Naive thymus-derived CD8-positive, alpha-beta T cell (primary cell): ENCODE measurements at places on chromosomes 2 and 18.

- no peak for DNase-seq
Measured at GRCh38 chr2:26640331-26640745, 828 bp downstream of the CIB4 start.

- no peak for DNase-seq
Measured at GRCh38 chr18:52652391-52652790, 312.4 kb downstream of the DCC start.

GRCh38 chr2:107698861-107699260, 127.8 kb upstream of the RGPD4 start:
- no peak for DNase-seq

DNA sequence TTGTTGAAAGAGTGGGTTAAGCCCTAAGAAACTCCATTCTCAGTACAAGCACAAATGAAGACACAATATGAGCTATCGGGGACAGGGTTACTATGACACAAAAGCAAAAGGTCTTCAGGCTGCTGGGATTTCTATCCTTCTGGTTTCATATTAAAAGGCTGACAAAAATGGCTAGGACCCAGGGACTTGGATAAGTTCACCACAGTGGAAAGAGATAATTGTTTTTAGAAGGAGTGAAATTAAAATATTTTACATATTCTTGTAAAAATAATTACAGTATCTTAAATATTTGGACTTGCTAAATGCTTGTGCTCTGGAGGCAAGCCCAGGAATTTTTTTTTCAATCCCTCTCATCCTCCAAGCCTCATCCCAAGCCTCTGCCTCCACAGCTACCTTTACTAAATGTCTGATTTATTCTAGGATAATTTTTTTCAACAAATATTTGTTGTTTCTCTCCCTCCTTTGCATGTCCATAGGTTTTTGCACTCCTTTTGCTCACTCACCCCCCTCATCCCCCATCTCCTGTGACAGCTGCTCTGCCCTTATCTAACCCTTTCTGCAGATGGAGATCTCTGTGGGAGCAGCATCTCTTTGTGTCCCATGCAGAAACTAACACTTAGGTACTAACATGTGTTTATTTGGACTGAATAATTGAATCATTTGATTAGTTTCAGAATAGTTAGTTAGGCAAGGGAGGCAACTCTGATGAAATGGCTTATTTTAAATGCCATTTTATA, 47.8 kb upstream of the NABP1 start:
- DNase-seq, result no peak

- DNase-seq, result no peak
Measured at GRCh38 chr2:214135966-214136365, 274.9 kb upstream of the VWC2L start.
